ENCODE measurements at places on chromosomes 2 and 18. TPM values are rescaled to one million over a fixed set of nuclear protein-coding genes. Genes with fewer than 3 reads are reported as not detected.

Gene SERPINB13
- 5.9 TPM for total RNA-seq

Gene CNGA3
- total RNA-seq: not detected

Gene BAZ2B
- total RNA-seq: 33.8 TPM

Gene CCDC141
- not detected for total RNA-seq

Gene NBAS
- total RNA-seq: 37.0 TPM

Gene C18orf63
- not detected for total RNA-seq

Gene CAMKMT
- 6.9 TPM for total RNA-seq

Gene NOTO
- not detected for total RNA-seq

Gene CLEC4F
- total RNA-seq: not detected

Gene UGT1A3
- 0.88 TPM for total RNA-seq

Gene UGT1A5
- 0.53 TPM for total RNA-seq

DNA sequence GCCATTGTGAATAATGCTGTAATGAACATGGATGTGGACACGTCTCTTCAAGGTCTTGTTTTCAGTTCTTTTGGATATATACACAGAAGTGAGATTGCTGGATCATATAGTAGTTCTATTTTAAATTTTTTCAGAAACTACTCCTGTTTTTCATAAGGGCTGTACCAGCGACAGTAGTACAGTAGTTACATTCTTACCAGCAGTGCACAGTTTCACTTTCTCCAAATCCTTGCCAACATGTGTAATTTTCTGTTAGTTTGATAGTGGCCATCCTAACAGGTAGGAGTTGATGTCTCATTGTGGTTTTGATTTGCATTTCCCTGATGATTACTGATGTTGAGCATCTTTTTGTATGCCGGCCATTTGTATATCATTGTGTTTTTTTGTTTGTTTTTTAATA is 81.7 kb downstream of the EPC2 start:
- DNase-seq: no peak

DNA sequence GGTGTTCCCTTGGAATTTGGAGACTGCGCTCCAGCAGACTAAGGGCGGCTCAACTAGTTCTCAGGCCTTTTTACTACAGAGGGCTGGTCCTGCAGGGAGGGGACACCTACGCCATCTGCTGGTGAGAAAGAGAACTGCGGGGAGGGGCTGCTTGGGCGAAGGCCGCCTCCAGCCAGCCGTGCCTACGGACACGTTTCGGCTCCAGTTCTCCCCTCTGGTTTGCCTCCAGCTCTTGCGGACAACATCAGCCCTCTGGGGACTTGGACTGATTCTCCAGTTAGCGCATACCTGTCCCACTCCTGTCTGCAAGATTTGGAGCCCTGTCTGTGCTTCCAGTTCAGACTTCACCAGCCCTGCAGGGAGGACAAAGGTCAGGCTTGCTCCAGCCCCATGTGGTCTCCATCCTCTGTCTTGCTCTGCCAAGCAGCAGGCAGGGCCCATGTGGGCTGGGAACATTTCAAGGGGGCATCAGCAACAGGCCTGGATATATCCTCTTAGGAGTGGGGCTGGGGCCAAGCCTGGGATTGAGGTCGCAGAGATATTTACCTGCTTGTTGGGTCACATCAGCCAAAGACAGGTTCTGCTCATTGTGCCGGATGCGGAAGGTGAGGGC is 10.3 kb downstream of the PTPRN start:
- DNase-seq: no peak

DNA sequence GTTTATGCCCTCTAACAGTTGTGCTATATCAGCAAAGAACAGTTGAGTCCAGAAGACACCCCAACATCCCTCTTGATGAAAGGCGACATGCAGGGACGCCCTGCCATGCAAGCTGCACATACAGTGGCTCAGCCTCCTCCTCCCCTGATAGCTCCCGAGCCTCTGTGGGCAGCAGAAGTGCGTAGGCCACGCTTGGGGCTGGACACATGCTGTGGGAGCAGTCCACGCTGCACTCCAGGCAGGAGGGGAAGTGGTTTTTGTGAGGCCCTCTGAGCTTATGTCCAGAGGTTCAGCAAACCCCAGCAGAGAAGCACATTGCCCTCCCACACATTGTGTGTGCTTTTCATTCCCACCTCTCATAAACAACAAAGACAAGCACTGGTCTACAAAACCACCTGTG is 162.1 kb downstream of the SEPTIN10 start:
- DNase-seq: no peak

GRCh38 chr18:35383136-35383535 is 6.0 kb upstream of the ZNF396 start:
- no peak for DNase-seq

GRCh38 chr18:9885170-9886004 is at the start of gene TXNDC2:
Gene TXNDC2, plus strand, starts transcription at chr18:9885973. Its CDS starts 708 bp downstream, at chr18:9886681.
- no peak for DNase-seq

- no peak for DNase-seq
Measured at GRCh38 chr2:85888020-85888683, 638 bp downstream of the ST3GAL5 start.

DNA sequence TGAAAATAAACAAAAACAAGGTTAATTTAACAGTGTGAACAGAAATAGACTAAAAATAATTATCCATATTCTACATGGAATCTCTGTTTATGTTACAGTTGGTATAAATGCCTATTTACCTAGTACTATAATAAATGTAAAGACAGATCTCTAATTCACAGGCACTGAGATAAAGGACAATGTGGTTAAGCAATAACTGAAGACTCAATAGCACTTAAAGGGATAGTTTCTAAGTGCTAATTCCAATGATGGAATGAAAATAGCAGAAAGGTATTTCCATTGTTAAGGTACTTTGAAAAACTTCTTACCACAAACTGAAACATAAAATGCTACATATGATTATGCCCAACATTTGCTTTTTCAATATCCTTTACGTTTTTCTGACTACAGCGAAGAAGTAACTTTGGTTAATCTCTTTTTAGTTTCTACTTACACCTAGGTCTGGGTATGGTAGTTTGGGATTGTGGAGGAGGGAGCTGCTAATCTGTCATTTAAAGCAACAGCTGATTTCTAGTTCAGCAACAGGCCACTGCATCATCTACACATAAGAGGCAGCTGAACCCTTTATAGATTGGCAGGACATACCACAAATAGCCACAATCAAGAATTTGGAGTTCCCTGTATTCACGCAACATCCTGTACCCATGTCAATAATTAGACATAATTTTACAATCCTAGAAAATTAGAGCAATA is 27.2 kb downstream of the MAP4K3 start:
- DNase-seq: no peak

- no peak for DNase-seq
Measured at GRCh38 chr2:154688373-154688772, 10.1 kb upstream of the KCNJ3 start.

DNA sequence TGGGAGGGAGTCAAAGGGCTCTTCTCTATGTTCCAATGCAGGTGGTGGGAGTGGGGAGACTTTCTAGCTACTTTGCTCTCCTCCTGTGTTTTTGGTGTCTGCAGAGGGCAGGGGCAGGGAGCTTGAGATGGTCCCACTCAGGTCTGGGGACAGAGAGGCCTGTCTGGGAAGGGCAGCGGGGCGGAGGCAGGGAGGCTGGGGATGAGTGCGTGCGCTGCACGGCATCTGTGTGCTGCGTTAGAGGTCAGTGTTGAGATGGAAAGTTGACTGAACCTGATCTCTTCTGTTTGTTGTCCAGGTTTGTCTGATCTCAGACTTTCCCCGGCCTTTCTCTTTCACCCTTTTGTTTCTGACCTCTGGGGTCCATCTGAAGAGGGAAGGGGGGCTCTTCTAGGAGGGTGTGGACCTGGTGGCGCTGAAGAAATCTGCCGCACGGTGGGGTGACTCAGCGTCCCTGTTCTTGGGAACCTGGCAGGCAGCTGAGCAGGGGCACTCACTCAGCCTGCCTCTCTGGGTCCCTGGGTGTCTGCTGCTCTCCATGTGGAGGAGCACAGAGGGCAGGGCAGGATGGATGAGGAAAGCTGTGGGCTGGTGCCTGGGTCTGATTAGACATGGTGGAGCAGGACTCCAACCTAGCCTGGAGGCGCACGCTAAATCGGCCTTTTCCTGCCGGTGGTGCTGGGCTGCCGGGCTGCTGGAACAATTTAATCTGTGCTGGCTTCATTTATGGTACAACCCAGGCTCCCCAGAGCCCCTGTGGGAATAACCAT is 24.1 kb downstream of the IGFBP2 start:
- DNase-seq: no peak

GRCh38 chr2:105274046-105274445 is 32.5 kb downstream of the GPR45 start:
- DNase-seq: no peak

GRCh38 chr2:49827366-49827765 is 673.1 kb upstream of the FSHR start:
- DNase-seq: no peak

- DNase-seq: no peak
Measured at GRCh38 chr18:28171837-28172236, 5.1 kb downstream of the CDH2 start.

GRCh38 chr2:31704561-31705212 is 123.9 kb upstream of the SRD5A2 start:
- no peak for DNase-seq

DNA sequence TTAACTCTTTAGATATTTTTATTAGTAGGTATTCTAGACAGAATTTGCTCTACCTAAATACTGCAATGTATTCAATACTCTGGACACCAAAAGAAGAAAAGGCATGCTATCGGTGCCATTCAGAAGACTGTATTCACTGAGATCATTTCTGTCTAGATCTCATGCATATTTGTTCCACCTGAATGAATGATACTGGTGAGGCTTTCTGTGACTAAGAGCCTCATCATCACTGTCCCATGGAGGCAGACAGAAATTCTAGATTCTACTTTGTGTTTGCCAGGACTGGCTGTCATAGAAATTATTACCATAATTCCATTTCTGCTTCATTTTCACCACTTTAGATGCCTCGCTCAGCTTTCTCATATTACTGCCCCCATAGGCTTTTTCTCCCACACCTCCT is 340.7 kb downstream of the MBD2 start:
- DNase-seq: no peak

DNA sequence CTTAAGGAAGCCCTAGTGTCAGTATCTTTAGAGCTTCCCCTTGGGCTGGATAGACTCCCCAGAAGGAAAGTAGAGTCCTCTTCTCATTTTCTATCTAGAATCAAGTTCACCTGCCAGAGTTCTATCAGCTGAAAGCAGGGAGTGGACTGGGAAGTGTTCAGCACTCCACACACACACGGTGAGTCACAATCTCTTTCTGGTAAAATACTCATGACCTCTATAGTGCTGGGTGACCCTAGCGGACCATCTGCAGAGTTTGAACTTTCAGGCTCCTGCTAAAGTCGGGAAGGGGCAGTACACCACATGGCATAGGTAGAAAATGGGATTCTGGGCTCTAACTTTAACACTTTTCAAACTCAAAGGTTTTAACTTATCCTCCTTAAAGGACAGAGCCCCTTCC is 43.3 kb downstream of the SAP130 start:
- DNase-seq: no peak

GRCh38 chr2:168247341-168248261 is at the start of gene STK39:
Gene STK39, minus strand, starts transcription at chr2:168247595. Its CDS starts 160 bp downstream, at chr2:168247435.
- no peak for DNase-seq

DNA sequence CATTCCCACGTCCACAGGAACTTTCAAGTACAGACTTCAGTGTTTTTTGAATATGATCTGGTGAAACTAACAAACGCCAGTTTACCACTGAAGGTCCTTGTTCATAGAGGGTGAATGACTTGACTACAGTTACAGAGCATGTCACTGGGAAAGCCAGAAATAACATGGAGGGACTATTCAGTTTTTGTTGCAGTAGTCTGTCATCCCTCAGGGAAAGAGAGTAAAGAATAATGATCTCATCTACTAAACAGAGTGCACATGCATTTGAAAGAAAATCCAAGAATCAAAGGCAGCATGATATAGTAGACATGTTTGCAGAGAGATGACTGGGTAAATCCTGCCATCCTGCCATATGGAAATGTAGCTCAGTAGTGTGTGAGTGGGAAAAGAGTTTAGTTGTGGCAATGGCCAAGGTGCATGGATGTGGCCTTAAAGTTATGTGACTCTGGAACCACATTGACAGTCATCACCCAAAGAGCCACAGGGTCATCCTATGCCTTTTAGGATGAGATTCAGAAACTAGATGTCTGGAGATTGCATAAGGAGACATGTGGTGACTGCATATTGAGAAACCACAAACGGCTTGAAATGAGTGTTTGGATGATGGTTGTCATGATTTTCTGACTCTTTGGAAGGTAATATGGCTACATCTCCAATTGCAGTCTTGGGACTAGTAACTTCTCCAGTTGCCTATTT is 125.3 kb upstream of the ZEB2 start:
- DNase-seq: no peak

GRCh38 chr2:218194880-218195279 is 22.1 kb upstream of the ARPC2 start:
- DNase-seq: no peak

DNA sequence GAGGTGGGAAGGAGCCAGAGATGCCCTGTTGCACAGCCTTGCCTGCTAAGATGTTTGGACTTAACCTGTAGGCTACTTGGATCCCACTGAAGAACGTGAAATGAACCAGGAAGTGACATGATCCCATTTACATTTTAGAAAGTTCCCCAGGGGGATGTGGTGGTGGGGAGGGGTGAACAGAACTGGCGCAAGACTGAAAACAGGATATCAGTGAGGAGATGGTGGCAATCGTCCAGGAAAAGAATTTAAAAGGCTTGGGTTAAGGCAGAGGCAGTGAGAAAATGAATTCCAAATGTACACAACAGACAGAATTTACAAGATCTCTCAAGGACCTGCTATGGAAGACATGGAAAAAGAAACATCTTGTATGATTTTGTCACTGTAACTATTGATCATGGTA is 42.3 kb downstream of the SULT1C2 start:
- no peak for DNase-seq

DNA sequence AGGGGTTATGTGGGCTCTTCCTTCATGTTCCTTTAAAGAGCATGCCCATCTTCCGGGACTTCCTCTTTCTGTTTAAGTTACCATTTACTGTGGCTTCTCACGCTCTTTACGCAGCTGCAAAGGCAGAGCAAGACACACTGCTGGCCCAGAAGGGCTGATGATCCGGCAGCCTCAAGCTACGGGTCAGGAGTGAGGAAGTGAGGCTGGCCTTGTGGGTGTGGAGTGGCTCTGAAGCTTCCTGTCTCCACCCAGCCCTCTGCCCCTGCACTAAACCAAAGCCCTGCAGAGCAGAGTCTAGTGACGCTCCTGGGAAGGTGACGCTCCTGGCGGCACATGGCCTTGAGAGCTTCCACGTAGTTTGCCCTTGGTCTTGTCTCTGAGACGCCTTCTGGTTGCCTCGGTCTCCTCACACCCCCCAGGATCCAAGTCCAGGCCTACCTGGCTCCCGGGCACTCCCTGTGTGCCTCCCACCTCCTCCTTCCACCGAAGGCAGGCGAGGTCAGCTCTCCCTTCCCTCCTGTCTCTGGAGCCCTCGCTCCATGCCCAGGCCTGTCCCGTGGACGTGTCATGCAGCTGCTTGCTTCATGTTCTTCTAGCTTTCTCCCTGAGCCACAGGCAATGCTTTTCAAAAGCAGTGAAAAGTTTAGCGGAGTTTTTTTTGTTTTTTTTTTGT is 50.3 kb downstream of the ARL4C start:
- DNase-seq: peak; percentile 96

Measured in foreskin keratinocyte (primary cell).